MCF 10A (cell line): ENCODE measurements at places on chromosomes 13 and 19. TPM values are rescaled to one million over a fixed set of nuclear protein-coding genes. Genes with fewer than 3 reads are reported as not detected.
A peak's percentile ranks its signal among the peaks of the same experiment; 100 is the strongest.

GRCh38 chr13:40478775-40479174 is 187.7 kb downstream of the FOXO1 start:
- no peaks in the 10 kb centered on the region for H3K36me3 ChIP-seq
- H3K4me3 ChIP-seq, result no peak overlapping the region
- H3K4me1 ChIP-seq, result peaks cover 13% of the 10 kb centered on the region
- no peaks in the 10 kb centered on the region for H3K27me3 ChIP-seq

DNA sequence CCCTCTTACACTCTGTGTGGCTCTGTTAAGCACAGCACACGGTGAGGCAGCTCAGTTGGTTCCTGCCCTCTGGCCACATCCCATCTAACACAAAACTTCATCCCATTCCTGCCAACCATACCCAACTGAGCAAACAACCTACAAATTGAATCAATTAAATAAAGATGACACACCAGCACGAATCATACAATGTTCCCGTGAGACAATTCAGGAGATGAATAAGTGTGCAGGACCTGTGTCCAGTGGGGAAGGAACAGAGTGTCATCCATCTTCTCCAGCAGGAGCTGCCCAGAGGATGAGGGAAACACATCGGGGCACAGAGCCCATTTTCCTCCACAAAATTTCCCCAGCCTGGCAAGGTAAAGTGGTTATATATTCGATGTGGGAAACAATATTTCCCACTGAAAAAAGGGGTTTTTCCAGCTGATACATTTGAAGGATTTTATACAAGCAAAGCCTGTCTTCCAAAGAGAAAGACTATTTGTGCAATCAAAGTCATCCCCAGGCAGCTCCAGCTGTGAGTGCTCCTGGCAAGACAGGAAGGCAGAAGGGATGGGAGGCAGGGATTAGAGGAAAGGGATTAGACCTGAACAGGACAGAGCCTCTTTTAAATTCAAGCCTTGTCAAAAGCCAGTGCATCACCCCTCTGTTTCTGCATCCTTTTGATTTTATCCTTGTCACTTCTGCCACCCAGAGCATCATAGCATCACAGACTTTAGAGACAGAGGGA is 240.2 kb downstream of the LHFPL6 start:
- H3K4me1 ChIP-seq, result peaks cover 7% of the 10 kb centered on the region
- no peaks in the 10 kb centered on the region for H3K27me3 ChIP-seq
- H3K27ac ChIP-seq, result no peak overlapping the region

DNA sequence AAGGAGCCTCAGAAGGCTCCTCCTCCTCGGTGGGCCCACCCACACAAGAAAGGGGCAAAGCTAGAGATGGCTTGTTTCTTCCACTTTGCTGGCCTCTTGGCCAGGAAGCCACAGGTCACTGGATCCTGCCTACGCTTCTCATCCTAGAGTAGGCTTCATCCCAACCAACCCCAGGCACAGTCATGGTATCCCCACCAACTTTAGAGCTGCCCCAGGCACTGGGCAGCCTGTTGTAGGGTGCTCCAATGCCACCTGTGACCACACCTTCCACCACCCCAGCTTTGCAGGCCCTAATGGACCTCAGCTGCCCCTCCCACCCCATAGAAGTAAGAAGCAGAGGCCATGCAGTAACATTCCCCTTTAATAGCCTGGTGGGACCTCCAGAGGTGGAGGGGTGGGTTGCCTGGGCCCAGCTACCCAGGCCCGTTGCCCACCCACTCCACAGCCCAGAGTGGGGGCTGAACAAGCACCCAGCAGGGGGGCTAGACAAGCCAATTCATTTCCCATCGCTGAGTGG is 522 bp upstream of the CHMP2A start:
- peak overlapping the region; percentile 98 for H3K4me3 ChIP-seq
- DNase-seq, result no peak
- H3K27me3 ChIP-seq, result no peaks in the 10 kb centered on the region
- H3K36me3 ChIP-seq, result peaks cover 84% of the 10 kb centered on the region

DNA sequence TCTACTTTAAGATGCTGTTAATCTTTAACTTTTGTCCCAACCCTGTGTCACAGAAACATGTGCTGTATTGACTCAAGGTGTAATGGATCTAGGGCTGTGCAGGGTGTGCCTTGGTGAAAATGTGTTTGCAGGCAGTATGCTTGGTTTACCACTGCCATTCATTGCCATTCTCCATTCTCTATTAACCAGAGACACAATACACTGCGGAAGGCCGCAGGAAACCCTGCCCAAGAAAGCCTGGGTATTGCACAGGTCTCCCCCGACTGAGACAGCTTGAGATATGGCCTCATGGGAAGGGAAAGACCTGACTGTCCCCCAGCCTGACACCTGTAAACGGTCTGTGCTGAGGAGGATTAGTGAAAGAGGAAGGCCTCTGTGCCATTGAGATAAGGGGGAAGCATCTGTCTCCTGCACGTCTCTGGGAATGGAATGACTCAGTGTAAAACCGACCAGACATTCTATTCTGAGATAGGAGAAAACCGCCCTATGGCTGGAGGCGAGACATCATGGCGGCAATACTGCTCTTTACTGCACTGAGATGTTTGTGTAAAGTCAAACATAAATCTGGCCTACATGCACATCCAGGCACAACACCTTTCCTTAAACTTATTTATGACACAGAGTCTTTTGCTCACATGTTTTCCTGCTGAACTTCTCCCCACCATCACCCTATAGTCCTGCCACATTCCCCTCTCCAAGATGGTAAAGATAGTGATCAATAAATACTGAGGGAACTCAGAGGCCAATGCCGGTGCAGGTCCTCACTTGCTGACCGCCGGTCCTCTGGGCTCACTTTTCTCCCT is 13.1 kb upstream of the ZNF888 start:
- H3K4me1 ChIP-seq, result peaks cover 4% of the 10 kb centered on the region
- peaks cover 6% of the 10 kb centered on the region for H3K36me3 ChIP-seq
- no peak for DNase-seq

GRCh38 chr13:79966059-79966458 is 374.9 kb downstream of the SPRY2 start:
- DNase-seq, result peak; percentile 26
- no peaks in the 10 kb centered on the region for H3K27me3 ChIP-seq
- H3K27ac ChIP-seq, result no peak overlapping the region
- H3K4me3 ChIP-seq, result no peak overlapping the region
- H3K36me3 ChIP-seq, result no peaks in the 10 kb centered on the region

KIR2DL4 gene
- total RNA-seq, result not detected in 2 replicates

KIR2DL1 gene
- total RNA-seq, result not detected in 2 replicates

GRCh38 chr13:31595563-31595962 is 143.8 kb upstream of the RXFP2 start:
- H3K4me1 ChIP-seq, result no peaks in the 10 kb centered on the region
- H3K27ac ChIP-seq, result no peak overlapping the region
- H3K36me3 ChIP-seq, result no peaks in the 10 kb centered on the region
- no peak overlapping the region for H3K4me3 ChIP-seq
- peaks cover 44% of the 10 kb centered on the region for H3K27me3 ChIP-seq

GRCh38 chr13:100138859-100139491 is 50.1 kb downstream of the PCCA start:
- H3K27me3 ChIP-seq, result no peaks in the 10 kb centered on the region
- peaks cover 5% of the 10 kb centered on the region for H3K36me3 ChIP-seq
- DNase-seq, result no peak
- peaks cover 16% of the 10 kb centered on the region for H3K4me1 ChIP-seq
- no peak overlapping the region for H3K4me3 ChIP-seq

DNA sequence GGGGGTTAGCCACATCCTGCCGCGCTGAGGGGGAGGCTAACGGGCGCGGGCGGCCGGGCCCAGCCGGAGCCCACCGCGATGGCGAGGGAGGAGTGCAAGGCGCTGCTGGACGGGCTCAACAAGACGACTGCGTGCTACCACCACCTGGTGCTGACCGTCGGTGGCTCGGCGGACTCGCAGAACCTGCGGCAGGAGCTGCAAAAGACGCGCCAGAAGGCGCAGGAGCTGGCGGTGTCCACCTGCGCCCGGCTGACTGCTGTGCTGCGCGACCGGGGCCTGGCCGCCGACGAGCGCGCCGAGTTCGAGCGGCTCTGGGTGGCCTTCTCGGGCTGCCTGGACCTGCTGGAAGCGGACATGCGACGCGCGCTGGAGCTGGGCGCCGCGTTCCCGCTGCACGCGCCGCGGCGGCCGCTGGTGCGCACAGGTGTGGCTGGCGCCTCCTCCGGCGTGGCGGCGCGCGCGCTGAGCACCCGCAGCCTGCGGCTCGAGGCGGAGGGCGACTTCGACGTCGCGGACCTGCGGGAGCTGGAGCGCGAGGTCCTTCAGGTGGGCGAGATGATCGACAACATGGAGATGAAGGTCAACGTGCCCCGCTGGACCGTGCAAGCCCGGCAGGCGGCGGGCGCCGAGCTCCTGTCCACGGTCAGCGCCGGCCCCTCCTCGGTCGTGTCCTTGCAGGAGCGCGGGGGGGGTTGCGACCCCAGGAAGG is 692 bp downstream of the RGS9BP start:
- peak overlapping the region; percentile 84 for H3K4me3 ChIP-seq
- no peaks in the 10 kb centered on the region for H3K36me3 ChIP-seq
- no peak overlapping the region for H3K27ac ChIP-seq
- no peaks in the 10 kb centered on the region for H3K27me3 ChIP-seq

FPR2 gene
- total RNA-seq, result not detected in 2 replicates

MED16 gene
- total RNA-seq, result 52.7 and 61.0 TPM in 2 replicates

ZNF675 gene
- total RNA-seq, result 7.9 and 8.8 TPM in 2 replicates

DNA sequence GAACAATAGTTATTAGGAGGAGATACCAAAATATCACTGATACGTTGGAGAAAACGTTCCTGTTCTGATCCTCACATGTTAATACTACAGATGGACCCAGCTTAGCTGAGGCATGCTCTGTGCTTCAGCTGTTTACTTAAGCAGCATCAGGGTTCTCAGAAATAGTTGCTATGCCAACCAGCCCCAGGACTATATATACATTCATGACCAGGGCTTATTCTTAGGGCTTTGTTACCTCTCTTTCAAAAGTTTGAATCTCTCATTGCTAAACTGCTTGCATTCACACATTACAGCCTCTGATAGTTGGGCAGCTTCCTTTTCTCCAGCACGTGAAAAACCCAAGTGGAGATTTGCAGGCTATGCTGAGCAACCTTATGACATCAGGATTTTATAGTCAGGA is 800.4 kb downstream of the DIAPH3 start:
- no peak overlapping the region for H3K27ac ChIP-seq
- no peak for DNase-seq
- no peaks in the 10 kb centered on the region for H3K4me1 ChIP-seq
- H3K27me3 ChIP-seq, result peaks cover 86% of the 10 kb centered on the region
- no peaks in the 10 kb centered on the region for H3K36me3 ChIP-seq
- H3K4me3 ChIP-seq, result no peak overlapping the region

CGB1 gene
- not detected in 2 replicates for total RNA-seq

GRCh38 chr13:74097116-74097515 is 37.1 kb downstream of the KLF12 start:
- no peak overlapping the region for H3K27ac ChIP-seq
- H3K4me3 ChIP-seq, result no peak overlapping the region
- H3K4me1 ChIP-seq, result no peaks in the 10 kb centered on the region
- H3K36me3 ChIP-seq, result no peaks in the 10 kb centered on the region

SEMA6B gene
- total RNA-seq, result 0.20 and 0.54 TPM in 2 replicates

NAXD gene
- total RNA-seq, result 27.7 and 28.3 TPM in 2 replicates

DNA sequence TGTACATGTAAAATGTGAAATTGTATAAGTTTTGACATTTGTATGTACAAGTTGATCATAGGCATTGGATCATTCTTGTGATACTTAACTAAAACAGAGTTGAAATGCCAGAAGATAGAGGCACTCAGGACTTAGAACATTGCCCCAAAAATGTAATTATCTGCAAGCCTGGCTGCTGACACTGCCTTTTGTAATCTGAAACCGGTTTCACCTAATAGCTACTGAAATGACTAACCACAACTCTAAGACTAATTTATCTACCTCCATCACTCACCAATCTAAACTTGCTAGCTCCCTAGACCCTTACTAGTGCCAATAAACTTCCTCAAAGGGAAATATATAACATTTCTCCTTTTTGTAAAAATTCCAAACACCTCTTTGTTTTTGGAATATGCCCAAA is 2596.2 kb downstream of the PCDH9 start:
- peaks cover 5% of the 10 kb centered on the region for H3K4me1 ChIP-seq
- no peak overlapping the region for H3K27ac ChIP-seq
- DNase-seq, result no peak
- no peak overlapping the region for H3K4me3 ChIP-seq
- H3K27me3 ChIP-seq, result no peaks in the 10 kb centered on the region
- no peaks in the 10 kb centered on the region for H3K36me3 ChIP-seq

GRCh38 chr19:47143322-47144073 is 12.9 kb downstream of the SAE1 start:
- H3K4me1 ChIP-seq, result peaks cover 16% of the 10 kb centered on the region
- H3K4me3 ChIP-seq, result no peak overlapping the region
- H3K36me3 ChIP-seq, result peaks cover 45% of the 10 kb centered on the region
- H3K27ac ChIP-seq, result peak overlapping the region; percentile 12
- no peak for DNase-seq

GRCh38 chr19:2546128-2547032 is 70.5 kb downstream of the GADD45B start:
- H3K27ac ChIP-seq, result peak overlapping the region; percentile 85
- peaks cover 20% of the 10 kb centered on the region for H3K4me1 ChIP-seq
- peaks cover 7% of the 10 kb centered on the region for H3K36me3 ChIP-seq
- no peak overlapping the region for H3K4me3 ChIP-seq
- H3K27me3 ChIP-seq, result no peaks in the 10 kb centered on the region

PSG2 gene
- not detected in 2 replicates for total RNA-seq

GRCh38 chr13:99926014-99926731 is 45.4 kb downstream of the ZIC5 start:
- no peak overlapping the region for H3K4me3 ChIP-seq
- no peak overlapping the region for H3K27ac ChIP-seq
- no peaks in the 10 kb centered on the region for H3K4me1 ChIP-seq
- DNase-seq, result no peak

DNA sequence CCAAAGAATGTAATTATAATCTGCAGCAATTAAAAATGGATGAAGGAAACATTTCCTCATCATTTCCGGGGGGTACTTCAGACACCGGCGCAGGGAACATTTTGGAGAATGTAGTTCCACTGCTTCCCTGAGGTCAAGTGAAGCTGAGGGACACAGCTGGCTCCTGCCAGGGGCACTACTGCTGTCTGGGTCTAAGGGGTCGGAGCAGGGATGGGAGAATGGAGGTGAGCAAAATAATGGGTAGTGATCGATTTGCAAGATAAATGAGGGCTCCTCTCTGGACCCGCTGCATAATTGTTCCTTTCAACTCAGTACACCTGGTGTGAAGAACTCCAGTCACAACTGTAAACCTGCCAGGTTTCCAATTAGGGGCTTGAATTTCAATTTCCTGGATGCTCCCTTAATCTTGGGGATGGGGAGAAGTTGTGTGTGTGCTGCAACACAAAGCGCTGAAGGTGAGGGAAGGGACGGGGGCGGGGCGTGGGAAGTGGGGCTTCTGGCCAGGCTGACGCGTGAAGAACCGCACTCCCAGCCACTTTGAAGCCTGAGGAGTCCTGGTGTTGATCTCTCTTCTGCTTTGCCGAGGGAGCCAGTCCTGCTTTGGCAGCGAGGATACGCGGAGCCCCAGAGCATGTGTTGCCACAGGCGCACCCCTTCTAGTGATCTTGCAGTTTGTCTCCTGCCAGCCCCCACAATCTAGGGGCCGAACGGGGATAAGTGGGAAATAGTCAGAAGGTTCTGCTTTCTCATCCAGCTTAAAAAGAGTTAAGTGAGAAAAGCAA is 57.9 kb upstream of the PCDH8 start:
- H3K27ac ChIP-seq, result no peak overlapping the region
- H3K36me3 ChIP-seq, result no peaks in the 10 kb centered on the region

GRCh38 chr13:95480131-95480545 is 72.4 kb upstream of the CLDN10 start:
- H3K4me3 ChIP-seq, result no peak overlapping the region
- peak; percentile 17 for DNase-seq
- H3K27me3 ChIP-seq, result no peaks in the 10 kb centered on the region

ZNF14 gene
- total RNA-seq, result 3.5 and 3.9 TPM in 2 replicates
